H7 (cell line): ENCODE measurements at places on chromosomes 16 and 17.

DNA sequence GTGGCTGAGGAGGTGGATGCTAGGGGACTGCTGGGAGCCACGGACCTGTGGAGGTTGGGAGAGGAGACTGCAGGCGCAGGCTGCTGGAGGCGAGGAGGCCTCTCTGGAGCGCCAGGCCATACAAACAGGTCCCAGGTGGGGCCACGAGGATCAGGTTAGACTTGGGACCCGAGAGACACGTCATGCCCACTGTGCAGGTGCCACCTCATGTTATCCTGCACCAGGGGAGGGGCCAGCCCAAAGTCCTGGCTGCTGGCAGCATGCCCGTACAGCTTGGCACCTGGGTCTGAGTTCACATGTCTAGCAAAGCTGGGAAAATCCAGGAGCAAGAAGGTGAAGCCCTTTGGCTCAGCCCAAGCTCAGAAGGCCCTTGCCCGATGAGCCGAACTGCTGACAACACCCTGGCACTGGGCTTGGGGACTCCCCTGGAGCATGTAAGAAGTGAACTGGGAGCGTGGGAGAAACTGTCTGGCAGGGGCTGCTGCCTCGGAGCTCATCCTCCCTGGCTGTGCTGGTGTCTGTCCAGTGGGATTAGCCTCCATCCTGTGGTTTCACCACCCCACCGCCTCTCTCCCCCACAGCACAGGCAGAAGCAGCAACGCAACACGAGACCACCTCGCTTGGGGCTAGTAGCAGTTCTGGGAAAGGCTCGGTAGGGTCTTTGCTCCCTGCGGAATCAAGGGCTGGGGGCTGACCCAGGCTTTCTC, 5.3 kb downstream of the ARHGDIA start:
- DNase-seq: no peak

- DNase-seq: no peak
Measured at GRCh38 chr17:41536741-41537613, 8.9 kb upstream of the KRT19 start.

DNA sequence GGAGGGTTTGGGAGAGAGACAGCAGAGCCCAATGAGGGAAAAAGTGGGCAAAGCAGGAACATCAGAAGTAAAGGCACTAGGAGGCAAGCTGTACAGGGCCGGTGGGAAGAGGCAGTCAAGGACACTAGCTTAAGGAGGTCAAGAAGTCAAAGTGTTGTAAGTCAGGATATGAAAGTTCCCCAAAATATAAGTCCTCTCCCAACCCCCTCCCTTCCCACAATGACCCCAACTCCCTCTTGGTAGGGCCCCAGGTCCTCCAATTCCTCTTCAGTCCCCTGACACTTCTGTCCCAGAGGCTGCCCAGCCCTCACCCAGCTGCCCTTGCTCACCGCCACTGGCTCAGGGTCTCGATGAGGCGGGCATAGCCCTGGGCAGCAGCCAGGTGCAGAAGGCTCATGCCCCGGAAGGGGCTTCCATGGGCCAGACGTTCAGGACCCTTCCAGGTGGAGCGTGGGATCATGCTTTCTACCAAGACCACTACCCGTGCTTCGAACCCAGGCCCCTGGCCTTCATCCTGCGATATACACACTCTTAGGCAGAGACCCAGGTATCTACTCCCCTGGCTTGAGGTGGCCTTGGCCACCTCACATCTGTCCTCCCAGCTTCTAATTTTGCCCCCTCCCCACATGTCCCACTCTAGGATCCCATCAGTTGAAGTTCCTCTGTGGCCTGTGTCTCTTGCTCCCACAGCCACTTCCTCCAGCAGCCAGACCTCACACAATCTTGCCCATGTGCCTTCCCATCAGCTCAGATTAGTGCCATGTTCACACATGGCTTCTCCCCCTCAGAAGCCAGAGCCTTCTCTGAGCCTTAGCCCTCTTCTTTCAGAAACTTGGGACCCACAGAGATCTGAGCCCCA, 5.9 kb upstream of the SPAG7 start:
- no peak for DNase-seq

DNA sequence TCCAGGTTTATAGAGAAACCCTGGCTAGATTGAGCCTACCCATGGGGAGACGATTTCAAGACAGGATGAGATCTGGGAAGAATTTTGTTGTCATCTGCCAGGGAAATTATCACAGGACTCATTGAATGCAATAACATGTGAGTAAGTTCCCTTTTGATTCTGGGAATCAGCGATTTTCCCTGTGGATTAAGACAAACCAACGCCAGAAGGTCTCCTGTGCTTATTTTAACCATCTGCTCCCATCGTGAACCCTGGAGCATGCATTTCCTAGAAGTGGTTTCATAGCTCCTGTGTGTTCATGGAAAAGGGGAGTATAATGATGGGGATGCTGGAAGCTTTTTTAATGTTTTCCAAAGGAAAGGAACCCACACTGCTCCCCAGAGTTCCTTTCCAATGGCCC, 21.0 kb upstream of the ARHGAP44 start:
- no peak for DNase-seq

- peak; percentile 65 for DNase-seq
Measured at GRCh38 chr16:69328854-69329316, 1.5 kb downstream of the PDF start.

GRCh38 chr16:11533588-11533987, 53.1 kb downstream of the LITAF start:
- DNase-seq: no peak

DNA sequence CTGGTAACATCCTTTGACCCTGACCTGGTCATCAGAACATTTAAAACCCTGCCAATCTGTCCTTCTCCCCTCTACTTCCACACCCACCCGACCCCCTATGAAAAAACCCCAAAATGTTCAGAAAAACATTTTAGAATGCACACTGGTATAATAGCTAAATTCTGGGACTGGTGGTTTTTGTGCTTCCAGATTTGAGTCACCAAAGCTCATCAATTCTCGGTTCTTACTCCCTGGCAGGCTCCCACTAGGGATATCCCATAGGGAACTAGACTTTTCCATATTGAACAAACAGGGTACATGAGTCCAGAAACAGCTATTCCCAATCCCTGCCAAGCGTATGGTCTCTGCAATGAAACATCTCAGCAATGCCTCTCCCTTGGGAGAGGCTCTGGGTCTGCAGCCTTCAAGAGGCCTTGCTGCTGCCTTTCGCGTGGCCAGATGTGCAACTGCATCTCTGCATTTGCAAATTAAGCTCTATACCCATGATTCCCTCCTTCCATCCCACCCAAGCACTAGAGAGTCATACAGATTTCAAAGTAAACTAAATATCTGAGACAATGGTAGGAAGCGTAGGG, 67.7 kb downstream of the SMG6 start:
- DNase-seq: no peak

- DNase-seq: no peak
Measured at GRCh38 chr17:72135546-72136325, 14.9 kb downstream of the SOX9 start.

DNA sequence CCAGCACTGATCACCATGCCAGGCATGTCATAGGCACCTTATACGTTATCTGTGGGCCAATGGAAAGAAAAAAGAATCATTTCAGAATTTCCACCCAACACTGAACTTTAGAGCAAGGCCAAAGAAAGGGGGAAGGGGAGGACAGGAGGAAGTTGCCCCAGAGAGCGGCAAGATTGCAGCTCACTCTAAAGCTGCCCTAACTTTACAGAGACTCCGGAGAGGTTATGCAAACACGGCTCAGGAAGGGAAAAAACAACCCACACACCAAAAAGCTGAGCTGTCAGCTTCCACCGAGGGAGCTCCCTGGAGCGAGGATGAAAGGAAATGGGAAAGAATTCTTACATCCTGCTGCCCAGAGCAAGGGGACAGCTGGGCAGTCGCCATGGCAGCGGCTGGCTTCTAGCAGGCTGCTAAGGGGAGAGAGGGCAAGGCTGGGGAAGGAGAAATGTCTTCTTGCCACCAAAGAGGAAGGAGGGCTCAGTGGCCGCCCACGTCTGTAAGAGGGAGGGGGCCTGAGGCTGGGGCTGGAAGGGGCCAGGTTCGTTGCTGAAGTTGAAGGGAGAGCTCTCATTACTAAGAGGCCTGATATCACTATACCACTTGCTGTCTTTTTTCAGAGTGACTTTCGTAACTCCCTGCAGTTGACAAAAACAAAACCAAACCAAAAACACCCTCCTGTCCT, 18.2 kb downstream of the COTL1 start:
- peak; percentile 86 for DNase-seq

GRCh38 chr16:27712251-27712711, 162.3 kb downstream of the KATNIP start:
- DNase-seq: no peak

- DNase-seq: no peak
Measured at GRCh38 chr17:67421869-67422273, 44.8 kb downstream of the PITPNC1 start.

GRCh38 chr17:4389079-4389478, 22.6 kb upstream of the UBE2G1 start:
- DNase-seq: peak; percentile 69

GRCh38 chr16:2447920-2448583, 11.9 kb upstream of the TEDC2 start:
- DNase-seq: no peak

- peak; percentile 73 for DNase-seq
Measured at GRCh38 chr16:84117494-84117843, 727 bp upstream of the MBTPS1 start.

GRCh38 chr17:37671824-37672547, 28.7 kb upstream of the DDX52 start:
- DNase-seq: no peak

GRCh38 chr16:64012166-64012565, 1109.7 kb downstream of the CDH11 start:
- no peak for DNase-seq

DNA sequence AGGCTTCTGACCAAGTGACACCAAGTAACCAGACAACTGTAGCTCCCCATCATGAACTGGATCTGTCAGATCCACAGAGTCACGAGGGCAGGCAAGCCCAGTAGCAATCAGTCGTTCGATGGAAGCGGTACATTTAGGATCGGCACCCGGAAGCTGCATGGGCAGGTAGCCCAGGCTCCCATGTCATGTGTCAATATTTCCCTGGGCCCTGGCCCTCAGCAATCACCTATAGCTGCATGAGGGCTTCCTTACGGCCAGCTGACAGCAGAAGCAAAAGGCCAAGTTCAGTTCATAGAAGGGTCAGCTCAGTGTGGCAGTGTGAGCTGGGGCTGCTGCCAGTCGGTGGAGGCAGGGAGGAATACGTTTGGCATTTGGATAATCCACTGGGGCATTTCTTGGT, 31.8 kb downstream of the MRPS23 start:
- DNase-seq: no peak

DNA sequence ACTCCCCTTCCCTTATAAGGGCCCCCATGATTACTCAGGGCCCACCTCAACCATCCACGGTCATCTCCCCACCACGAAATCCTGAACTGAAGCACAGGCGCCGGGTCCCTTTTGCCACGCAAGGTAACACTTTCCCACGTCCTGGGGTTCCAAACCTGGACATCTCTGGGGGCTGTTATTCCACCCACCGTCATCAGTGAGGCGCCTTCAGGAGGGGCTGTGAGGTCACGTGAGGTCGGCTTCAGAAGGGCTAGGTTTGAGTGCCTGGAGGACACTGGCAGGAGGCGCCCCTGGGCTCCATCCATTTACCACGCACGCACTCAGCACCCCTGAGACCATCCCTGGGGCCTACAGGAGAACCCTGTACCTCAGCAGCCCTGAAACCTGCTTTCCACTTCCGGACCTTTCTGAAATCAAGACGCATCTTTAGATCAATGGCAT, 4.1 kb downstream of the CD2BP2 start:
- DNase-seq: no peak

- DNase-seq: no peak
Measured at GRCh38 chr17:6948562-6948961, 47.3 kb upstream of the ALOX12 start.

DNA sequence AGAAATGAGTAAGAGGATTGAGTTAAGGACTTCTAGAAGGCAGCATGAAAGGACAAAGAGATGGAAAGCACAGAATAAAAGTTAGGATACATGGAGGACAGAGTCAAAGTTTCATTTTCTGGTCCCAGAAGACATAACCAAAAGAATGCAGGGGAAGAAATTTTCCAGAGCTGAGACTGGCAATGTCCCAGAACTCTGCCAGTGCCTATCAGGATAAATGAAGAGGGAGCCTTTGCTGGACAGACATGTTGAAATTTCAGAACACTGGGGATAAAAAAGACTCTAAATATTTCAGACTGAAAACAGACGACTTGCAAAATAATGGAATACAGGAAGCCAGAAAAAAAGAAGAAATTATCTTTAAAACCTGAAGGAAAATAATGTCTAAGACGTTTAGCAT, 55.7 kb downstream of the NT5M start:
- no peak for DNase-seq

DNA sequence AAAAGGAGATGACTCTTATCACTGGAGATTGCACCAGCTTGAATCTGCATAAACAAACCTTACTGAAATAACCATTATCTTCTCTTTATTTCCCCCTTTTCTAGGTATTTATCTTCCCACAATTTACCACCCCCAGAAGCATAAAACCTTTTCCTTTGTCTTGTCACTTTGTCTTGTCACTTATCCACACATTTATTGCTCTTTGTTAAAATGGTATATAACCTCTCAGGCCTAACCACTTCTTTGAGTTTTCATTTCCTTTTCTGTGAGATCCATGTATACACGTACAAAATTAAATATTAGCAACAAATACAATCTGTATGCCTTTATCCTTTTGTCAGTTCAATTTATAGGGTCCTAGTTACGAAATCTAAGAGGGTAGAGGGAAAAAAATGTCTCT, 122.9 kb downstream of the CACNG3 start:
- no peak for DNase-seq

- DNase-seq: no peak
Measured at GRCh38 chr17:42563143-42563509, 1.2 kb downstream of the COASY start.

GRCh38 chr16:81975637-81976036, 35.6 kb downstream of the SDR42E1 start:
- DNase-seq: peak; percentile 30

GRCh38 chr16:59698346-59699020, 964.4 kb upstream of the GOT2 start:
- no peak for DNase-seq

DNA sequence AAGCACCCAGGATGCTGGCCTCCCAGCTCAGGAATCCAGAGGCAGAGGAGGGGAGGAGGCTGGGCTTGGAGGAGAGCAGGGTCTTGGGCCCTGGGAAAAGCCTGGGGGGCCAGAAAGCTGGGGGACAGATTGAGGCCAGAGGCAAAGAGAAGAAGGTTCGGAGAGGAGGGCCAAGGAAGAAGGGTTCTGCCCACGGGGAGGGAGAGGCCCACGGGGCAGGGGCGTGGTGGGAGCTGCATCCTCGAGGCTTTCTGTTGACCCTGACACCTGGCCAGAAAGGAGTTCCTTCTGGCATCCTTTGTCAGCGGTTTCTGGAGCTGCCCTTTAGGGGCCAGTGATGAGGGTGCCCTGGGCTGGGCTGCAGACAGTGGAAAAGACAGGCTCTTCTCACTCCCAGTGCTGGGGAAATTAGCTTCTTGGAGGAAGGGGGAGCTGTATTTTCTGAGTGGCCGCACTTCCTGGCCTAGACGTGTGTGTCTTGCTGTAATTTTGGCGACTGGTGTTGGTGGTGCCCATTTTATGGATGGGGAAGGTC, 308.7 kb downstream of the SEC14L1 start:
- DNase-seq: no peak

DNA sequence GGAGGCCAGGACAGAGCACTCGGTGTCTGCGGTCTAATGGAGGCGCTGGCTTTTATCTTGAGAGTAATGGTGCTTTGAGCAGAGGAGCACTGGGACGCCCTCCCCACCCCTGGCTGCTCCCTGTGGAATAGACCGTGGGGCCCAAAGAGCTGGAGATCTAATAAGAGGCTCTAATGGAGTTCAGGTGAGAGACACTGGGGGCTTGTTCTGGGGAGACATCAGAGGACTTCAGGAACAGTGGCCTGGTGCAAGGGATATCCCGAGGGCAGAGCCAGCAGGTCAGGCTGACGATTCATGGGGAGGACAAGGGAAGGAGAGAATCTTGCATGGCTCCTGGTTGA, 9.5 kb upstream of the KRT19 start:
- DNase-seq: no peak
